ENCODE measurements at places on chromosomes 2 and 18.

GRCh38 chr2:233428008-233428407, 73.7 kb downstream of the DGKD start:
- DNase-seq: no peak

DNA sequence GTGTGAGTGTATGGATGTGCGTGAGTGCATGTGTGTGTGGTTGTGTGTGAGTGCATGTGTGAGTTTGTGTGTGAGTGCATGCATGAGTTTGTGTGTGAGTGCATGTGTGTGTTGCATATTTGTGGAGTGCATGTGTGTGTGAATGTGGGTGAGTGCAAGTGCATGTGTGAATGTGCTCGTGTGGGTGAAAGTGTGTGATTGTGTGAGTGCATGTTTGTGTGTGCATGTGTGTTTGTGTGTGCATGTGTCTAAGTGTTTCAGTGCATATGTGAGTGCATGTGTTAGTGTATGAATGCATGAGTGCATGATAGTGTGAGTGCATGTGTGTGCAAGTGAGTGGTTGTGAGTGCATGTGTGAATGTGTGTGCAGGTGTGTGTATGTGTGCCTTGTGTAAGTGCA, 343.4 kb upstream of the SALL3 start:
- no peak for DNase-seq

DNA sequence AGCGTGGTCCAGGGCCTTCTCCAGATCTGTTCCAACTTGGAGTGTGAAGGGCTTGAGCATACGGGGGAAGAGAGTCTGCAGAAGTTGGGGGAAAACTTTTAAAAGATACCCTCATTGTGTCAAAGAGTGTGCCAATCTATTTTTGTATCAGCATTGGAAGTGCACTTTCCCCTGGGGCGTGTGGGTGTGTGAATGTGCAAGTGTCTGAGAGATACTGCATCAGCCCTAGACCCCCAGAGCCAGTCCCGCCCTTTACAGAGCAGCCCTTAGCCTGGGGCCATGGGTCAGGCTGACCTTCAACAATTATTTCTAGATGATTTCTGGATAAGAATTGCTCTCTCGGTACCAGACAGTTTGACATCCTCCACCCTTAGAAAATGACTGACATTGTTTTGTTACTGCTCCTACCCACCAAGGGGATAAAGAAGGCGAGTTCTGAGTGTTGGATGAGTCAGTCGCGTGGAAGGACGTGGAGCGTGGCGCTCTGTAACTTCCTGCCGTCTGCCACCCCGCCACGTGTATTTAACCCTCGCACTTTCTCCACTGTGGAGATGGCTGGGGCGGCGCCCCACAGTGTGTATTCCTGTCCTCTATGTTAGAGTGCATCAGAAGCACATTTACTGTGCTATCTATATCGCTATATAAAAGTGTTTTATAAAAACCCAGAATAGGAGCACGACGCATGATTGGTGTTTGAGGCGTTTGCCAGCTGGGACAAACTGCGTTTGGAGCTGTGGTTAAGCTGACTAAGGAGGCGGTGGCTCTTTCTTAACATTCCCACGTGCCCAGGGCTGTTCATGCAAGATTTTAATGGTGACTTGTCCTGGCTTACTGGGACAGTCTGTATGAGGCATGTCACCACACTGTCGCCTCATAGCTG, 122.6 kb downstream of the CABLES1 start:
- DNase-seq: no peak

DNA sequence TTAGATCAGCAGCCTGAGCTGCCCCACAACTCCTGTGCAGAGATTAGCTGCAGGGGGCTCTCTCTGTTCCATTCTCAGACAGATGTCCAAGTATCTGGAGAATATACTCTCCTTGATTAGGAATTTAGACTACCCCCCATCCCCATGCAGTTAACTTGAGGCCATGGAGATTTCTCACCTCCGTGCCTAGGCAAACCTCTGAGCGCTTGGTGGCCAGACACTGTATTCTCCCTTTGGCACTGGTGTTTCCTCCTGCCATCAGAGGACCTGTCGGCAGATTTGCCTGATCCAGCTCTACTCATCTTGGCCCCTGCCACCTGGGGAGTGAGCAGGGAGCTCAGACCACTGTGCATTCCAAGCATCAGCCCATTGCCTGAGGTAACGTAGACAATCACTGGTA, 48.3 kb downstream of the ZNF804A start:
- no peak for DNase-seq

DNA sequence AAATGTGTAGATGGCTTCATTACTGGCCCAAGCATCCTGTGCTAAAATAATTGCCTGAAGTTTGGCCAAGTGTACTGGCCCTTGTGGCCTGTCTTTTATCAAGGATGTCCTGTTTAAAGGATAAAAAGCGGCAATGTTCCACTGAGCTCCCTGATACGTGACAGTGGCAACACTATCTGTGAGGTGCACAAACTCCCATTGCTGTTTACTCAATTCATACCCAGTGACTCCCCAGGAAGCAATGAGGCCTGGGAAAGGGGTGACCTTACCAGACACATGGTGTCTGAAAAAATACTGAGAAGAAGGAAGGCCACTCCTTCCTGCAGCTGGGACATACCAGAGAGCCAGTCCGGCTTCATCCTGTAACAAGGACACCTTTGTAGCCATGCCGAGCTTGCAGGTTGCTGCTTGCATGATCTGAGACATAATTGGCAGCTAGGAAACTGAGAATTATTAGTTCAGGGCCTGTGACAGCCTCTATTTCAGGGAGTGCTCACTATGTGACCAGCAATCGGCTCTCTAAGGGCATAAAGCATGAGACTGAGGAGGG, 198.5 kb upstream of the LRATD1 start:
- DNase-seq: no peak

DNA sequence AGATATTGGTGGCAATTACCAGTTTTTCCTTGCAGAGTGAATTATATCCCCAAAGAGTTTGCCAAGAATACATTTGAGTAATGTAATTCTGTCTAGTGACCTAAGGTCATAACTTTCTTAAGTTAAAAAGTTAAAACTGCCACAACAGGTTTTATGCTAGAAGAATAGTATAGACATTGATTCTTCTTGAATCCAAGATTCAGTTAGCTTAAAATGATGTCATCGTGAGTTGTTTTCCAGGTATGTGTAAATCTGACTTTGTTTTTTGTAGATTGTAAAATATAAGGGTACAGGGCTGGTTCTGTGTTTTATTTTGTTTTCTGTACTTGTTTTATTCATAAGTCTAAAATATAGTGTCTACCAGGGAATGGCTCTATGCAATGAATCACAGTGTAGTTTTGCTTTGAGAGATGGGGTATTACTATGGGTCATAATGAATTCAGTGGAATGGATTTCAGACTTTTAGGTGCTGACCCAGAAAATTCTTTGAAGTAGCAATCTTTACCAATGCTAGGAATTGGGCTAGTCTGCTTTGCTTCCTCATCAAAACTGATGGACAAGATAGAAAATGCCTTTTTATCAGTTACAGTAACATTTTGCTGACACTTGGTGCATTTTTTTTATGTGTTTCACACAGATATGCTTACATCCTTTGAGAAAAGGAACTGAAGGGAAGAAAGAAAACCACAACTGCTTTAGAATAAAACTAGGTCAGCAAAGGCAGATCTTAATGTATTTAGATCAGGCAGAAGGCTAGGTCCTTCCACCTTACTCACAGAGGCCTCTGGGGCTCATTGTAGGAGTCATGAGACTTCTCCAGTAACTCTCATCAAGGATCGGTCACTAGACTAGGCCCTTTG, 20.8 kb upstream of the MGAT5 start:
- no peak for DNase-seq

DNA sequence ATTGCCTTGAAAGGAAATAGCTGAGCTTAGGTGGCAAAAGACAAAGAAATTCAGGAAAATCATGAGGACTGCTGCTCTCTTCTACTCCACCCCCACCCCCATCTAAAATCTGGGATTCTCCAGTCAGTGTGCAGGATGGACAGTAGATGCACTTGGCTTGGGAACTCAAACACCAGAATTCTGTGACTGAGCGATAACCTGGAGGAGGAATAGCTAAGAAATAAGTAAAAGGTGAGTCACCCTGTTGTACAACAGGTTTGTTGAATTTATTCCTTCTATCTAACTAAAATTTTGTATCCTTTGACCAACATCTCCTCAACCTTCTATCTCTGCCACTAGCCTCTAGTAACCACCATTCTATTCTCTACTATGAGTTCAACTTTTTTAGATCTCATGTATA, 1029.9 kb upstream of the ACVR2A start:
- no peak for DNase-seq

DNA sequence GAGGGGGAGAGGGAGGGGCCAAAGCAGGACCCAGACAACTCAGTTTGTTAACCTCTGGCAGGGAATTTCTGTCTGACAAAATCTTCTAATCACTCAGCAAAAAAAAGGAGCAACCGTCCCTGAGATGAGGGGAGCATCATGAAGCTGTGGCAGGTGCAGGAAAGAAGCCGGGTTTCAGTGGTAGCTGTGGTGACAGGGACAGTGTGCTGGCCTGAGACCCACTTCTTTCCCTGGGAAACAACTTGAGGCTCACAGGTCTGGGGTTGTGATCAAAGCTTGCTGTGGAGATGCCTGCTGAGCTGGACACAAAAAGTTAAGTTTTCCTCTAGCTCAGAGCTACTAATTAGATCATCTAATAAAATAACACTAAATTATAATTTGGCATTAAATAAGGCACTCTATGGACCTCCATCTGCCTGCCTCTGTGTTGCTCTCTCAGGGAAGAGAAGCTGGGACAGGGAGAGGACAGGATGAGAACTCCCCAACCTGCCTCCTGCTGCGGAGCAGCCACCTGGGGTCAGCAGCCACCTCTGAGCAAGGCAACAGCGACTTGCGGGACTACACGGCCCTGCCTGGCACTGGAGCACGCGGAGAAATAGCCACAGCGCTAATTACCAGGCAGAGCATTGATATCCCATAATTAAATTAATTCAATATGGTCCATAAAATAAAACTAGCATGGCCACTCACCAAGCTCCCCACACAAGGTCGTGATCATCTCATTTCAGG, 104.6 kb upstream of the TEX51 start:
- DNase-seq: no peak

DNA sequence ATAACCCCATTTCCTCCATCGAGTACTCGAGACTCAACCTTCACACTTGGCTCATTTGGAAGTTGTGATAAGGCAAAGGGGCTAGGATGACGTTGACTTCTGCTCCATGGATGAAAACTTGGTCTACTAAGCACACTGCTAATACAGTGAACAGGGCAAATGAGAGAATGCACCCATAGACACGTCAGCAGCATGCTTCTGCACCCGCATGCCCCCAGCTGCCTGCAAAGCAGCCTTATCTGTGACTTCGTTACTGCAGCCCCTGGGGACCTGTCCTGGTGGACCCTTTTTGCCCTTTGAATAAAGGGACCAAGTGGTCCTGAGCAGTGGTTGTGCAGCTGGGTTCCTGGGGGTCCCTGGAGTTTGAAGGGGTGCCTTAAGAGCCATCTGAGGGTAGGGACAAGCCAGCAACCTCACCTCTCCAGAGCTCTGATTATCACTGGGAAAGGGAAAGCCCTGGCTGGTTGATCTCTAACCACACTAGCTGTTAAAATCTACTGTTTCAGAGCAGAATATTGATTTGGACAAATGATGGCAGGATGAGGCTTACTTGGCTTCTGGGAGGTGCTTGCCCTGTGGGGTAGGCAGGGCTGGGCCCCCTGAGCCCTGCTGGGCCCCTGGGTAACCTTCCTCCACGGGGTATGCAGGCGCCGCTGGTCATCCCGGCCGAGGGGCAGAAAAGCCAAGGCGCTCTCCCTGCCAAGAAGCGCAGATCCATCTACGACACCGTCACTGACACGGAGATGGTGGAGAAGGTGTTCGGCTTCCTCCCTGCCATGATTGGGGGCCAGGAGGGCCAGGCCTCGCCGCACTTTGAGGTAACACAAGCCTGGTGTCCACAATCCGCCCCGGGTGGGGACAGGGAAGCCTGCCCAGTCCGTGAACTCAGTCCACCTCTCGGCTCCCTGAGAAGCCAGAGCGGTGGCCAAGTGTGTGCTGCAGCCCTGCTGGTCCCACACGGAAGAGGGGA, 37.6 kb upstream of the GPR17 start:
- no peak for DNase-seq

DNA sequence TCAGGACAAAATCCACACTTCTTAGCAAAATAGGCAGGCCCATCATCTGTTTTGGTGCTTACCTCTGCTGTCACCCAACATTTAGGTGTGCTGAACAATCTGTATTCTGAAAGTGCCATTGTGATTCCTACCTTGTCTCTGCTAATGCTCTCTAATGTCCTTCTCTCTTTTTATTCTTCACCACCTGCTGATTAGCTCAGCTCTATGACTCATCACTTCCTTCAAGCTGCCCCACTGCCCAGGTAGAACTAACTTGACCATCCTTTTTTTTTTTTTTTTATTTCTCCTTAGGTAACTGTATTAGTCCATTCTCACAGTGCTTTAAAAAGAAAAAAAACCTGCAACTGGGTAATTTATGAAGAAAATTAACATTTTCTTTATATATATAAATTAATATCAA, 478.7 kb upstream of the POU3F3 start:
- DNase-seq: no peak

All from SHP77 treated with DMSO at 0.1 percent for 48 hours (cell line).